Left cardiac atrium (tissue), 4 donors: ENCODE measurements at places on chromosomes 7 and 10.

- DNase-seq: no peak
These were observed 11.8 kb downstream of the SEM1 start for GRCh38 chr7:96697822-96698221.

GRCh38 chr10:106874604-106874889, 290.0 kb downstream of the SORCS1 start:
- no peak for DNase-seq

- DNase-seq: no peak
These were observed 612.6 kb downstream of the SORCS3 start for GRCh38 chr10:105253515-105254212.

GRCh38 chr7:106598663-106599342, 62.2 kb downstream of the CCDC71L start:
- DNase-seq: peak; percentile 72

DNA sequence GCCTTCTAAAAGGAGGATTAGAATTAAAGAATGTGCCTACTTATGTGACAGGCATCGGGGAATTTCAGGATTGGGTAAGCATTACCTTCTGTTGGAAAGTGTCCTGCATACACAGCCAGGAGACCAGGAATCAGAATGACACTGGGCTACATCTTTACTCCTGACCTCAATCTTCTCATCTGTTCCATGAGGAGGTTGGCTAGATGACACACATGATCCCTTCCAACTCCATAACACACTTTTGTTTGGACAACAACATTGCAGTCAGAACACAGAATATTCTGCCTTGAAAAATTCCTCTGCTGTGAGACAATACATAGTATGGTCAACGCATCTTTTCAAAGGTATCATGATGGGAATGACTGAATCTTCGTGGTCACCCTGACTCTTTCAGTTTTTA, 1281.2 kb upstream of the SORCS1 start:
- no peak for DNase-seq

GRCh38 chr10:115049960-115050359, 43.2 kb upstream of the ATRNL1 start:
- no peak for DNase-seq
